IPS DF 6.9 (cell line): ENCODE measurements at places on chromosomes 16 and 17.

DNA sequence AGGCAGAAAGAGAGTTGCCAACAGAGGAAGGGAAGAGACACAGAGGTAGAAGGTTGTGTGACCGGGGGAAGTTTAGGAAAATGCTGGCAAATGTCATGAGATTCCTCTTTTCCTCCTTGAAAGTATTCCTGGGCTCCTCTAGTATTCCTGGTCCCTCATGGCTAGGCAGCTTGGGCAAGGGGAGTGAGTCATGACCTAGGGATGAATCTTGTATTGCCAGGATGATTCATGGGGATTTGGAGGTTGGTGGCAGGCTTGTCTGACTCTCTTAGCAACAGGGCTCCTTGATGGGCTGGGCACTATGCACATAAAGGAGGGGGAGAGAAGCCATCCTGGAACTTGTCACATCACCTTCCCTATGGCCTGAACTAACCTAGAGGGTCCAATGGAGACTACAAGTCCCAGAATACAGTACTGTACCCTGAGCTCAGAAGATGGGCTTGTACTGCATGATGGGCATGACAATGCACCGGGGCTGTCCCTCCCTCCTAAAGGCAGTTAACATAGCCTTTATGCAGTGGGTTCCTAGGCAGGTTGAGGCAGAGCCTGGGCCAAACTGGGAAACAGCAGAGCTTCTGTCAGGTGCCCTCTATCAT lies 2.1 kb upstream of the SEZ6 start:
- no peak for DNase-seq

DNA sequence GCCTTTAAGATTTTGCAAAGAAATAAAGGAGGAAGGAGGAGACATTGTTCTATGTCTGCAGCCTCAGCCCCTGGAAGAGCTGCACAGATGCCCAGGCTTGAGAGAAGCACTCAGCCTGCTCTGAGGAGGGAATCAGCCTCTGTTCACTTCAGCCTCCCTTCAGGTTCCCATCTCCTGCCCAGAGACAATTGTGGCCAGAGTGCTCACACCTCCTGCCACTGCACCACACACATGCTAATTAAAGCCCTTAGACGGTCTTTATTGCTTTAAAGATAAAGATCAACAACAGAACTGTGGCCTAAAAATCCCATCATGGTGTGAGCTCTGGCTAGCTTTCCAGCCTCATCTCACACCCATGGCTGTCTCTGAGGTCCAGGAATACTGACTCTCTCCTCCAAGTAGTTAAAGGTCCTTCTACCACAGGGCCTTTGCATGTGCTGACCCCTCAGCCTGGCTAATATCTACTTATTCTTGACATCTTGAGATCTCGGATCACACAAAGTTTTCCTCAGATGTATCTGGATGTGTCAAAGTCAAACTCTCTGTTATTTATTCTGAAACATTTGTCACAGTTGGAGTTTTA lies 33.8 kb downstream of the CHD9NB start:
- DNase-seq = no peak

DNA sequence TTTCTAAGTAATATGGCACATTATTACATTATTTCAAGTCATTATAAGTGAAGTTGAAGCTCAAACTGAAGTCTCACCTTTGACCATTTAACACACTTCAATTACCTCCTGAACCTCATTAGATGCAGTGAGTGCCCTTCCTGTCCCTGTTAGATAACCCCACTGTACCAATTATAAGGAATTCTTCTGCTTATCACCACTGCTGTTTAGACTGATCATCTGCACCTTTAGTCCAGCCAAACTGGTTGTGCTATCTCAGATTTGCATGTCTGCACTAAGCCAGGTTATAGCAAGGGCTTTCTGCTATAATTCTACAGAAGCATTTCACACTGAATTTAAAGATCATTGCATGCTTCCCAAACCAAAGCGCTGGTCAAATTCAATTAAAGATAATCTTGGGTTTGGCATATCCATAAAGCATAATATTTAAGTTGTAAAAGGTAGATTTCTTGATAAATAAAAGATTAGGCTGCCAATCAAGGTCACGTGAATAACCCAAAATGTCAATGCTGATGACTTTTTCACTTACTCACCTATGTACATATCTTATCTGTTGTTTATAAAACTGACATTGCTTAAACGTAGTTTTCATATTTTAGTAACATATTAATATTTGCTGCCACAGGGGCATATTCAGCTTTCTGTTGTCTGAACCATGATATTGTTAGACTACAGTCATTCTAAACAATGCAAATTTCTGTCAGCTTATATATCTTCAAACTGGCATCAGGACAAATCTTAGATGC lies 11.9 kb downstream of the ITFG1 start:
- no peak for DNase-seq

GRCh38 chr16:75983741-75984381 lies 257.6 kb upstream of the CPHXL start:
- DNase-seq = no peak

DNA sequence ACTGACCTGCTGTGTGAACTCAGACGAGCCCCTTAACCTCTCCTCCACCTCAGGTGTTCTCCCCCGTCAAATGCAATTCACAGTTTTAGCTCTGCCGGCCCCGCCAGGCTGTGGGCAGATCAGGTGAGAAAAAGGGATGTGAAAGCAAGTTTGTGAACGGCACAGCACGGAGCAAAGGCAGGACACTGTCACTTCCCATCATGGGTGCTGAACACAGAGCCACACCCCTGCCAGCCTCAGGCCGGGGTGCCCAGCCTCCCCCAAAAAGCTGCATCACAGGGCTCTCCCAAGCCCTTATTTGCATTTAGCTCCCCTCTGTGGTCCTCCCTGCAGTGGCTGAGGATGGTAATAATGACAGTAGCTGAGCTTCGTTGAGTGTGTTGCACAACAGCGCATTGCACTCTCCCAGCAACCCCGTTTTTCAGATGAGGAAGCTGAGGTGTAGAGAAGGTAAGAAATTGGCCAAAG lies 88.8 kb upstream of the TNRC6C start:
- no peak for DNase-seq

- DNase-seq = no peak
These were observed 1.6 kb downstream of the LASP1 start for GRCh38 chr17:38871247-38872015.

DNA sequence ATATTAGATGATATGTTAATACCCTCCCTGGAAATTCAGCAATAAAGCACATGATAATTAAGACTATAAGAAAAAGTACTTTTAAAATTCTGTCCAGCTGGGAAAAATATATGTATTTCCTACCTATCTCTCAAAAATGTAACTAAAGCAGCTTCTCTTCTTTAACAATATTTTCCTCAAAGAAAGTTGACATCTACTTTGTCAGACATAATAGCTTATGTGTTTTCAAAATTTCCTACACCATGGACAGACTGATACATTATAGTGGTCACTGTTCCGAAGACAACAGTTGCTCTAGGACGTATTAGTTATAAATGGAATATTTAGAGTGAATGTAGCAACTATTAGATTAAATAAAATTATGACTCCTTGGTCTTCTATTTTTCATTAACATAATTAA lies 131.4 kb upstream of the NACA2 start:
- no peak for DNase-seq

- DNase-seq = no peak
These were observed 3.2 kb downstream of the MPV17L start for GRCh38 chr16:15398618-15399316.

DNA sequence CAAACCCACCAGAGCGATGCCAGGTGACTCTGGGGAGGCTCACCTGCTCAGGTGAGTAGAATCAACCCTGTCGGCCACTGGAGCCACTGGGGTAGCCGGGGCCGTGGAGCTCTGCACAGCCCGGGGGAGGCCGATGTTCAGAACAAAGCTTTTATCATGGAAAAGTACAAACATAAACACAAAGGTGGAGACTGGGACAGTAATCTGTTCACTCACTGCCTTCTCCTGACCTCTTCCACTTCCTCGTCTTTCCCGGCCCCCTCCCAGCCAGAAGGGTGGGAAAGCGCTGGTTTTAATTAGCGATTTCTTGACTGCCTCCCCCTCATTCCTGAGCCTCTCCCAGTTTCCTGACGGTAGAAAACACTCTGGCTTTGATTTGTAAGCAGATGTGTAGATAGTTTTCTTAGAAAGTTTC lies 9.8 kb upstream of the TEX19 start:
- DNase-seq = no peak

DNA sequence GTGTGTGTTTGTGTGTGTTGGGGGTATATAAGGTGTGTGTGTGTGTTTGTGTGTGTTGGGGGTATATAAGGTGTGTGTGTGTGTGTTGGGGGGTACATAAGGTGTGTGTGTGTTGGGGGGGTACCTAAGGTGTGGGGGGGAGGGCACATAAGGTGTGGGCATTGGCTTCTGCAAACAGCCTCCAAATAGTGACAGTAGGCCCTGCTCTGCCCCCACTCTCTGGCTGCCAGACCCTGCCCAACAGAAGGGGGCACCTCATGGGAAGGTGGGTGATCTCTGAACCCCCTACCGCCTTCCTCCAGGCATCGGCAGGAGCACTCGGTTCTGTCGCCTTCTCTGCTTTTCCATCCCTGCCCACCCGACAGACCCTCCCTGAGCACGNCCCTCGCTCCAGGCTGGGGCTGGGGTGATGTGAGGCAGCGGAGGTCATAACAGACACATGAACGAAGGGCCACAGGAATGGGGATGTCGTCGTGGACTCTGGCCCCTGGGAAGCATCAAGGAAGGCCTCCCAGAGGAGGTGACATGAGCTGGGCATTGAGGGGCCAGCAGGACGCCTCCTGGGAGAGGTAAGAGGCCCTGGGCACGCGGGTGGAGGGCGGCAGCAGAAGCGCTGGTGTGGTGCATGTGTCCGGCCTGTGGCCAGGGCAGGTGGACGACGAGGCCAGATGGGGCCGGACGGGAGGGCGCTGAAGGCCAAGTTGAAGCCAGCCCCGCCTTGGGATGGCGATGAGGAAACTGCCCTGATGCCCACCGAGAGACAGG lies 136.6 kb upstream of the RPH3AL start:
- no peak for DNase-seq

DNA sequence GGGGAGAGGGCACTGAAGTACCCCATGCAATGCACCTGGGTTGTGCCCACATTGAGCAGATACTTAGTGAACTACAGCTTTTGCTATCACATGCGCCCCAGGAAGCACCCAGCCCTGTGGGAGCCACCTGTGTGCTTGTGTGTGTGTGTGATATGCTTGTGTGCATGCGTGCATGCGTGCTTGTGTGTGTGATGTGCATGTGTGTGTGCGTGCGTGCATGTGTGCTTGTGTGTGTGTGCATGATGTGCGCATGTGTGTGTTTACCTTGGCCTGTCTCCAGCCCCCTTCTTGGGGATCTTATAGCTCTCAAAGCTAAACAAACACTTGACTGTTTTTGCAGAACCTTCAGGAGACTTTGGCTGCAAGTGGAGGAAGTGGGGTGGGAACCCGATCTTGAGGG lies 841 bp downstream of the C16orf89 start:
- no peak for DNase-seq

DNA sequence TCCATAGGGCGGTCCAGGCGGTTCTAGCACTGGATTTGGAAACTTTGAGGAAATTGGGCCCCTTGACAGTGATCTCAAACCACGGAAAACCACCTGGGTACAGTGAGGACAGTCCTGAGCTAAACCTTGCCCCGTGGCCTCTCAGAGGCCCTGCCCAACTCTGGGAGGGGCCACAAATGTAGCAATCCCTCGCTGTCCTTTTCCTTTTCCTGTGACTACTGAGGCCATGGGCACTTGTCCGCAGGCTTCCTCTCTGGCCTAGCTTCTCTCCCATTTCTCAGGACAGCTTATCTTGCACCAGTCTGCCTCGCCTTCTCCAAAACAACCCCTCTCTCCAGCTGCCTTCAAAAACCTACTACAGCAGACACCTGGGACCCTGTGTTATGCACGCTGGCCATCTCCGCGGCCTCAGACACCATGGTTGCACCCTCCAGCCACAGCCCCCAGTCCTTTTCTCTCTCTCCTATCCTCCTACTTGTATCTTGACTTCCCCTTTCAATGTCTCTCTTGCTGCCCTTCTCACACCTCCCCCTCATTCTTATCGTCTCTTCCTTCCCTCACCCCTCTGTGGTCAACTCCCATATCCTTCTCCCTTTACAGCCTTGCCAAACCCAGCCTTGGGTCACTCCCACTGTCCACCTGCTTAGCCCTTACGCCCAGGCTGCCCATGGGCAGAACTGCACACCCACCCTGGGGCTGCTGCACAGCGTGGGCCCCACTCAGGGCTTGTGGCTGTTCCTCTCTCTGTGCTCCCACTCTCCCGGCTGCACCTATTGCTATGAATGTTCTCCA lies 7.6 kb downstream of the SCPEP1 start:
- no peak for DNase-seq

DNA sequence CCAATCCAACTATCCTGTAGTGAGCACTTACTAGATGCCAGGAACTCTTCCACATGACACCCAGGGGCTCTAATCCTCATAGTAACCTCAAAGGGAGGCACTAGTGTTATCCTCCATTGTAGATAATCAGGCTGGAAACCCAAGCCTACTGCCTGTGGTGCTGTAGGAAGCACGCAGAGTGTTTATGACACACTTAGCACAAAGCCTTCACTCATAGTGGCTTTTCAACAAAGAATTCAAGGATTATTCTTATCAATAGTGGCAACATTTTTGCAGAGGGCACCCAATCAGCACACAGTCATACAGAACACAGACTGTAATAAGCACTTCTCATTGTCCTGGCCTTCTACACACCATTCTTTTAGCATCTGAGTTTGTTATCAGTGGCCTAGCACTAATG lies 18.5 kb upstream of the SOX9 start:
- DNase-seq = no peak

- no peak for DNase-seq
These were observed 115.3 kb downstream of the CEP112 start for GRCh38 chr17:66076546-66077190.

GRCh38 chr17:42190491-42191274 lies 3.6 kb downstream of the GHDC start:
- no peak for DNase-seq

DNA sequence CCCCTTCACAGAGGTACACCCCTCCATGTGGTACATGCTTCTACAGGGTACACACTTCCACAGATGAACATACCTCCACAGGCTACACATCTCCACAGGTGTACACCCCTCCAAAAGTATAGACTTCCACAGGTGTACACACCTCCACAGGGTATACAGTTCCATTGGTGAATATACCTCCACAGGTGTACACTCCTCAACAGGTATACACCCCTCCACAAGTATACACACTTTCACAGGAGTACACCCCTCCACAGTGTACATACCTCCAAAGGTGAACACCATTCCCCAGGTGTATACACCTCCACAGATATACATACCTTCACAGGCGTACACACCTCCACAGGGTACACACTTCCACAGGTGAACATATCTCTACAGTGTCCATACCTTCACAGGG lies 9.4 kb downstream of the FOXN1 start:
- DNase-seq = no peak

GRCh38 chr17:55962951-55963401 lies 190.3 kb upstream of the ANKFN1 start:
- no peak for DNase-seq

DNA sequence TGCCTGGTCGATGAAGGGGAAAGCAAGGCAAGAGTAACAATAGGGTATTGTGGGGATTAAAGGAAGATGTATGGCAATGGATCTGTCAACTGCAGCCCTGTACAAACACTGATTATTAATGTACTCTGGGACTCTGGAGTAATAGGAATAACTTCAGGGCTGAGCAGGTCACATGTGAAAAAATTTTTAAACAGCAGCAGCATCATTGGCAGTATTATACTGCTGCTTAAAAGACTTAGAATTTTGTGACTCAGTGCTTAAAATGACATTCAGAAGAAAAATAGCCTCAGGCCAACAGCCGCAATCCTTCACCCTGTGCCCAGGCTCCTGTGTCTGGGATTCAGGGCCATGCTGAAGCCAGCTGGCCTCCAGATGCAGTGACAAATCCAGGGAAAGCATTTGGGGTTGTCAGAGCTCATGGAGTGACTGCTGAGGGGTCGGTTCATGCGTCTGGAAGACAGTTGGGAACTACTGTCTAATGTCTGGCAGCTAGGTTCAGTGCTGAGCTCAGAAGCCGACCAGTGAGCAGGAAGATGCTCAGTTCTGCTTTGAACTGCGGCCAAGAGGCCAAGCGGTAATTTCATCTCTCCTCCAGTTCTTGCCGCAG lies 22.2 kb downstream of the TEX2 start:
- DNase-seq = no peak
